ENCODE measurements at places on chromosomes 7 and 10.

DNA sequence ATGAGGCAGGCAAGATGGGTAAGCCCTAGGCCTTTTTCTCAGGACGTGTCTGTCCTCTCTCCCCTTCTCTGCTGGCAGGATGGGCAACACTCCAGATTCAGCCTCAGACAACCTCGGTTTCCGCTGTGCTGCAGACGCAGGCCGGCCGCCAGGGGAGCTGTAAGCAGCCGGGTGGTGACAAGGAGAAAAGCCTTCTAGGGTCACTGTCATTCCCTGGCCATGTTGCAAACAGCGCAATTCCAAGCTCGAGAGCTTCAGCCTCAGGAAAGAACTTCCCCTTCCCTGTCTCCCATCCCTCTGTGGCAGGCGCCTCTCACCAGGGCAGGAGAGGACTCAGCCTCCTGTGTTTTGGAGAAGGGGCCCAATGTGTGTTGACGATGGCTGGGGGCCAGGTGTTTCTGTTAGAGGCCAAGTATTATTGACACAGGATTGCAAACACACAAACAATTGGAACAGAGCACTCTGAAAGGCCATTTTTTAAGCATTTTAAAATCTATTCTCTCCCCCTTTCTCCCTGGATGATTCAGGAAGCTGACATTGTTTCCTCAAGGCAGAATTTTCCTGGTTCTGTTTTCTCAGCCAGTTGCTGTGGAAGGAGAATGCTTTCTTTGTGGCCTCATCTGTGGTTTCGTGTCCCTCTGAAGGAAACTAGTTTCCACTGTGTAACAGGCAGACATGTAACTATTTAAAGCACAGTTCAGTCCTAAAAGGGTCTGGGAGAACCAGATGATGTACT lies 13.1 kb downstream of the PHKG1 start:
- no peak for DNase-seq

GRCh38 chr10:33820531-33820930 lies 486.1 kb upstream of the NRP1 start:
- no peak for DNase-seq

GRCh38 chr7:118183428-118183785 lies 557 bp upstream of the LSM8 start:
- DNase-seq = no peak

GRCh38 chr7:145106001-145106400 lies 270.1 kb upstream of the TPK1 start:
- DNase-seq = no peak

DNA sequence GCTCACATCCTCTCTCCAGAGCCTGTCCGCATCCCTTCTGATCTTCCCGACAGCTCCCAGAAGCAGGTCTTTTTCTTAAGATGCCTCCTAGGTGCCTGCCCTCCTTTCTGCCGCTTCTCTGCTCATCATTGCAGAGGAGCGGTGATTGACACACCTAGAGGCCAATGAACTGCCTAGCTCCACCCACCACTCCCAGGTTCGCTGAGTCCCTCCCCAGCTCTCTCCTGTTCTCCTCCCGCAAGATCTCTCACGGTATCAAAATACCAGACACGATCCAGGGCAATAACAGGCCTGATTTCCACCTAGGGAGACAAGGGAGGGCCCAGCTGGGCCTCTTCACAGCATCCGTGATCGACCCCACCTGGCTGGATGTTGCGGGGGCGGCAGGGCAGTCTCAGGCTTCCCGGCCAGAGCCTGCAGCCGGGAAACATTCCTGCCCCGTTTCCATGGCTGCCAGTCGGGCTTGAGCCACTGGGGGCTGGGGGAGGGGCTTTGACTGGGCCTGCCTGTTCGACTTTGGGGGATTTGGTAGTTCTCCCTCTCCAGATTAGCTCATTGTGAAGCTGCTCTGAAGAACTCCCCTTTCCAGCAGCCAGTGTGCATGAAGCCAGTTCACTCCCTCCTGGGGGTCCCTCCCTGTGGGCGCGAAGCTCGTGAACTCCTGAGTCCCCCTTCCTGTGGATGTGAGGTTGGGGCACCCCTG lies 373.5 kb downstream of the RPS24 start:
- DNase-seq = peak; percentile 82

GRCh38 chr10:127157506-127158200 lies 38.7 kb downstream of the INSYN2A start:
- DNase-seq = no peak

DNA sequence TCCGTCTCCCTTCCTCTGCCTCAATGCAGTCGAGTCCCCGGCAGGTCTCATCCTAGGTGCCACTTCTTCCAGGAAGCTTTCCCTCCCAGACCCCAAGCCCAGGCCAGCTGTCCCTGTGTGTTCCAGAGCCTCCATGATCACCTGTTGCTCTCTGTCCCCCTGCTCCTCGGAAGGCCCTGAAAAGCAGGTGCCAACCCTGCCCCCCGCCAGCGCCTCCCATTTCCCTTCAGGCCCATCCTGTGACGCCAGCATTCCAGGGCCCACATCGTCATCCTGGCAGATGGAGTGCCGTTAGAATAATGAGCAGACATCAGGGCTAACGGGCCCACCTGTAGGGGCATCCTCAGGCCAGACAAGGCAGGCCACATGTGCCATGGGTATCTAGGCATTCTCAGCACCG lies 253.0 kb upstream of the PPP2R2D start:
- no peak for DNase-seq

DNA sequence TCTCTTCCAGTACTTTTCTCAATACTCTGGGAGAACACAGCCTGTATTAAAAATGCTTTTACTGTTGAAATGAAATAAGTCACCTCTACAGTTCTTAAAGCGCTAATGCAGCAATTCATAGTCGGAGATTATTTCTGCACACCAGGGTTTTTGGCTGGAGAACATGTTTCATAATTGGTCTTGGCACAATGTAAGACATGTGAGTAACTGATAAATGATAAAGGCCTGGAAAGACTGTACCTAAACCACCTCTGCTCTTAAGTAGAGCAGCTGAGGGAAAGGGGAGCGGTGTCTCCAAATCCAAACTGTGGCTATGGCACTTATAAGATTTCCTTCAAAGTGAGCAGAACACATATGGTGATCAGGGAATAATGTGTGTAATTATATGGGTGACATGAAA lies 390.3 kb upstream of the MBL2 start:
- DNase-seq = no peak

DNA sequence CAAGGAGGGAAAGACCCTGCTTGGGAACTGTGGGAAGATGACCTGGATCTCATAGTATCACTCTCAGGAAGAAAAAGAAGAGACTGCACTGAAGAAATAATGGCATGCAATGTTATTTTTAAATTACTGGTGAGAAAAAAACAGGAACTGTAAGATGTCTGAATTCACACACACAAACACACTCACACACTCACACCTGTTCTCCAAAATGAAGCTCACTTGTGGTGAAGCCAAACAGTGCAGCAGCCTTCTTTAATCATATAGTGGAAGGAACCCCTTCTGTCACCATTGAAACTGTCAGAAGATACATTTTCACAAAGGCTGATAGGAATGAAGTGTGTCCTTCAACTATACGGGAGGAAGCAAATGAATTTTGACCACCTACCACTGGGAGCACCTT lies 156.5 kb upstream of the GHITM start:
- no peak for DNase-seq

GRCh38 chr10:102003541-102003940 lies 52.4 kb downstream of the ARMH3 start:
- DNase-seq = no peak

GRCh38 chr7:105808703-105809590 lies 67.5 kb downstream of the ATXN7L1 start:
- peak; percentile 53 for DNase-seq

DNA sequence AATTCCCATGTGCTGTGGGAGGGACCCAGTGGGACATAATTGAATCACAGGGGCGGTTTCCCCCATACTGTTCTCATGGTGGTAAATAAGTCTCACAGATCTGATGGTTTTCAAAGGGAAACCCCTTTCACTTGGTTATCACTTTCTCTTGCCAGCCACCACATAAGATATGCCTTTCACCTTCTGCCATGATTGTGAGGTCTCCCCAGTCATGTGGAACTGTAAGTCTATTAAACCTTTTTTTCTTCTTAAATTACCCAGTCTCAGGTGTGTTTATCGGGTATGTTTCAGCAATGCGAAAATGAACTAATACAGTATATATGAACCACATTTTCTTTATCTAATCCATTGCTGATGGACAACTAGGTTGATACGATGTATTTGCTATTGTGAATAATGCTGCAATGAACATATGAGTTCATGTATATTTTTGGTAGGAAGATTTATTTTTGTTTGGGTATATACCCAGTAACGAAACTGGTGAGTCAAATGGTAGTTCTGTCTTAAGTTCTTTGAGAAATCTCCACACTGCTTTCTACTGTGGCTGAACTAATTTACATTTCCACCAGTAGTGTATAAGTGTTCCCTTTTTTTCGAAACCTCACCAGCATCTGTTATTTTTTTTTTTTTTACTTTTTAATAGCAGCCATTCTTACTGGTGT lies 70.0 kb upstream of the HGF start:
- DNase-seq = no peak

DNA sequence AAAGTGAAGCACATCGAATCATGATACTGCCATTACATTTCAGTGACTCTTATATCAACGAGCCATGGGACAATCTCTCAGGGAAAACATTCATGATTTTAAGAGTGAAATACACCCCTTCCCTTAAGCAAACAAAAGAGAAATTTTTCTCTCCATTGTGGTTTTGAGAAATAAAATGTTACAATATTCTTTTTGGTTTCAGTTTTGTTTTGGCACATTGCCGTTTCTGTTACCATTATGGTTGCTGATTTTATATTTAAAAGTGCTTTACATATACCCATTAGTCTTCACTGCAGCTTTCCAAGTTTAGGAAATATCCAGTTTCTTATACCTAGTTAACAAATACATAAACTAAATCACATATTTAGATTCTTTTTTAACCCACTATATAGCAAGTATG lies 126.8 kb upstream of the SEM1 start:
- no peak for DNase-seq

DNA sequence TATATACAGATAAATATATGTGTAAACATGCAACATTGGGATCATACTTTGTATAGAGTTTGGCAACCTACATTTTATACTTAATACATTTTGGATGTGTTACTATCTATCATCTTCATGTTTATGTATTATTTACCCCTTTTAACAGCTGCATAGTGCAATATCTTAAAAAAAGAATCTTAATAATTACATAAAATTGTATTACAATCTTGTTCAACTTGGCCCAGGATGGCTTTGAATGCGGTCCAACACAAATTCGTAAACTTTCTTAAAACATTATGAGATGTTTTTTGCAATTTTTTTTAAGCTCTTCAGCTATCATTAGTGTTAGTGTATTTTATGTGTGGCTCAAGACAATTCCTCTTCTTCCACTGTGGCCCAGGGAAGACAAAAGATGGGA lies 26.3 kb upstream of the PRPS1L1 start:
- DNase-seq = no peak

Measured in T-helper 2 cell (primary cell).